ENCODE measurements at places on chromosomes 5 and 9. TPM values are rescaled to one million over a fixed set of nuclear protein-coding genes. Genes with fewer than 3 reads are reported as not detected.

The PRLR gene
- total RNA-seq: 1.1 TPM

DNA sequence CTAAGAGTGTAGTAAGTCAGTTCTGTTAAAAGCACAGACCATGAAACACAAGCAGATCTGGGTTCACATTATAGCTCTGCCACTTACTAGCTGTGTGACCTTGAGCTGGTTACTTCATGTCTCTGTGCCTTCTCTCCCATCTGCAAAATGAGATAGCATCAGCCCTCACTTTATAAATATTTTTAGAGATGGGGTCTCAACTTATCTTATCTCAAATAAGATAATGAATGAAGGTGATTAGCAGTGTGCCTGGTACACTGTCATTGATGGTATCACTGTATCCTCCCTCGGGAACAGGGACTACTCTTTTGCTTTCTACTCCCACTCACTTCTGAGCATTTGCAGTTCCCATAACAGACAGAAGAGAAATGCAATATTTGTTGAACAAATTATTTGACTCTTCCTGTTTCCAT is 52.4 kb downstream of the GALNT10 start:
- no peak for DNase-seq

The JAKMIP2 gene
- total RNA-seq: 35.6 TPM

- DNase-seq: no peak
These were observed 487.7 kb downstream of the GADD45G start for GRCh38 chr9:90092508-90092907.

The OTP gene
- not detected for total RNA-seq

The INVS gene
- total RNA-seq: 29.7 TPM

The TMOD1 gene
- 36.7 TPM for total RNA-seq
